ENCODE measurements at places on chromosomes 5 and 9.

GRCh38 chr5:147234239-147234824 lies 494 bp upstream of the STK32A start:
- DNase-seq, result no peak

GRCh38 chr5:61307611-61308010 lies 24.4 kb upstream of the ZSWIM6 start:
- no peak for DNase-seq

- DNase-seq, result no peak
Measured at GRCh38 chr5:128673000-128673399, 135.0 kb upstream of the FBN2 start.

DNA sequence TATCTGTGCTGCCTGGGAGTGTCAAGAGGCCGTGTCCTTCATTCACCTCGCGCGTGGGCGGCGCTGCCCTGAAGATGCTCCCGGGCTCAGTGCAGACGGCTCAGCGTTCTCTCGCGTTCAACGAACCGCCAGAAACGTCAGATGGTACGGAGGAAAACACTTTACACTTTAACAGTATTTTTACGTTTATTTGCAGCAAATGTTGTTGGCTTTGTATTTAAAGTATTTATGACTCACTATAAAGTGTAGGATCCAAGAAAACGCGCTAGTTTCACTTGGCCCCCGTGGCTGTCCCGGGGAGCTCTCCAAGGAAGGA lies 544 bp upstream of the ERCC6L2 start:
- DNase-seq, result peak; percentile 35

- DNase-seq, result no peak
Measured at GRCh38 chr5:15787681-15788080, 287.7 kb downstream of the FBXL7 start.

DNA sequence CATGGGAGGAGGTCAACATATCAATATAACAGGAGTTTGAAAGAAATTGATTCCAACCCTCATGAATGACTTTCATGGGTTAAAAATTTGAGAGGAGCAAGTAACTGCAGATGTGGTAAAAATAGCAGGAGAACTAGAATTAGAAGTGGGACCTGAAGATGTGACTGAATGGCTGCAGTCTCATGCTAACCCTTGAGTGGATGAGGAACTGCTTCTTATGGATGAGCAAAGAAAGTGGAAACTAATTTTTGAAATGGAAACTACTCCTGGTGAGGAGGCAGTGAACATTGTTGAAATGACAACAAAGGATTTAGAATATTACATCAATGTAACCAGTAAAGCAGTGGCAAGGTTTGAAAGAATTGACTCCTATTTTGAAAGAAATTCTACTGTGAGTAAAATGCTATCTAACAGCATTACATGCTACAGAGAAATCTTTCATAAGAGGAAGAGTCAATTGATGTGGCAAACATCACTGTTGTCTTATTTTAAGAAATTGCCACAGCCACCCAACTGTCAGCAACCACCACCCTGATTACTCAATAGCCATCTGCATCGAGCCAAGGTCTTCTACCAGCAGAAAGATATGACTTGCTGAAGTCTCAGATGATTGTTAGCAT lies 1683.2 kb downstream of the MAT2B start:
- no peak for DNase-seq
